Bronchus fibroblast of lung (primary cell): ENCODE measurements at places on chromosomes 11 and 22. TPM values are rescaled to one million over a fixed set of nuclear protein-coding genes. Genes with fewer than 3 reads are reported as not detected.

YPEL4 gene
- total RNA-seq, result 0.17 and 0.45 TPM in 2 replicates

TRIM6 gene
- total RNA-seq, result 3.7 TPM in 2 replicates

HSPB2 gene
- 0.59 TPM in 1 of 2 replicates, not detected in the other for total RNA-seq

GALNT18 gene
- total RNA-seq, result 1.5 and 1.8 TPM in 2 replicates

KCNQ1 gene
- under 0.01 TPM in 1 of 2 replicates, not detected in the other for total RNA-seq
